Panc1 (cell line): ENCODE measurements at places on chromosomes 3 and 15. TPM values are rescaled to one million over a fixed set of nuclear protein-coding genes. Genes with fewer than 3 reads are reported as not detected.

- H3K4me1 ChIP-seq, result no peaks in the 10 kb centered on the region
- peaks cover 3% of the 10 kb centered on the region; the same call in 1 of the 2 replicates for H3K36me3 ChIP-seq
- no peak overlapping the region for H3K27ac ChIP-seq
- no peak for DNase-seq
- H3K27me3 ChIP-seq, result no peaks in the 10 kb centered on the region
- no peak overlapping the region for H3K4me3 ChIP-seq
These were observed 27.4 kb downstream of the PHC3 start for GRCh38 chr3:170154084-170154483.

DNA sequence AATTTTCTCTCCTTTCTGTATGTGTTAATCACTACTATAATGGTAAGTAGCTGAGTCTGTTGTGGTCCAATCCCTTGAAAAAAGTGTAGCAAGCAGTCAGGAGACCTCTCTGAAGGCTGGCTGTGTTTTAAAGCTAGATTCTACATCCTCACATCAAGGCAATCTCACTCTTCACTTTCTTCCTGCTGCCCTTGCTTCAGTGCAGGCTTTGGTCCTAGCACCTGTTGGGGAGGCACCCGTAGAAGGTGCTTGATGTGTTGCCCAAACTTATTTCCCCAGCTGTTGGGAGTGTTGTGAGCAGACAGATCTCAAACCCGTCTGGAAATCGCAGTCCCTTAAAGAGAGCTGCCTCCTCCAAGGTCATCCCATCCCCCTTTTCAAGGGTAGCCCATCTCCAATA is 8.6 kb downstream of the FRMD4B start:
- DNase-seq, result no peak
- H3K27ac ChIP-seq, result no peak overlapping the region
- no peaks in the 10 kb centered on the region for H3K4me1 ChIP-seq
- no peaks in the 10 kb centered on the region for H3K36me3 ChIP-seq

- no peaks in the 10 kb centered on the region for H3K36me3 ChIP-seq
- no peaks in the 10 kb centered on the region for H3K4me1 ChIP-seq
- H3K27ac ChIP-seq, result no peak overlapping the region
- H3K27me3 ChIP-seq, result no peaks in the 10 kb centered on the region
- no peak overlapping the region for H3K4me3 ChIP-seq
- DNase-seq, result no peak
These were observed 168.2 kb downstream of the CLSTN2 start for GRCh38 chr3:140103166-140103565.

- H3K27ac ChIP-seq, result no peak overlapping the region
- H3K4me3 ChIP-seq, result no peak overlapping the region
- no peaks in the 10 kb centered on the region for H3K27me3 ChIP-seq
- no peaks in the 10 kb centered on the region for H3K36me3 ChIP-seq
These were observed 74.4 kb downstream of the THRB start for GRCh38 chr3:24420224-24420623.

- H3K4me3 ChIP-seq, result no peak overlapping the region
- no peaks in the 10 kb centered on the region for H3K27me3 ChIP-seq
- no peaks in the 10 kb centered on the region for H3K4me1 ChIP-seq
- no peak for DNase-seq
- H3K36me3 ChIP-seq, result no peaks in the 10 kb centered on the region
These were observed 10.6 kb downstream of the IQSEC1 start for GRCh38 chr3:13062647-13063046.

DNA sequence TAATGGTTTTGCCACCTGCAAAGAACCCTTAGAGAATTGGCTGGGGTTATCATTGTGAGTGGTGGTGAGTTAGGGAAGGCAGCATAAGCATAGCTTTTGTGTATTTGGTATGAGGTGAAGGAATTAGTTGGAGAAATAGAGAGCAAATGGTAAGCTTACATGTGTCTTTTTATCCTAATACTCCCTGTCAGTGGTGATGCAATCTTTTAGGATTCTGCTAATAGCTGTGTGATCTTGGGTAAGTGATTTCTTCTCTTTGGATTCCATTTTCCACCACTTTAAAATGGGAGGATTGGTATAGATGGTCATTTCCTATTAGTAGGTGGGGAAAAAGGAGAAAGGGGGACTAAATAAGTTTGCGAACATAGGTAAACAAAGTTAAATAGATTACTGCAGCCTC is 30.9 kb downstream of the PIAS1 start:
- no peaks in the 10 kb centered on the region for H3K27me3 ChIP-seq
- H3K27ac ChIP-seq, result no peak overlapping the region
- H3K36me3 ChIP-seq, result peaks cover 8% of the 10 kb centered on the region
- H3K4me1 ChIP-seq, result peaks cover 56% of the 10 kb centered on the region
- H3K4me3 ChIP-seq, result no peak overlapping the region

DNA sequence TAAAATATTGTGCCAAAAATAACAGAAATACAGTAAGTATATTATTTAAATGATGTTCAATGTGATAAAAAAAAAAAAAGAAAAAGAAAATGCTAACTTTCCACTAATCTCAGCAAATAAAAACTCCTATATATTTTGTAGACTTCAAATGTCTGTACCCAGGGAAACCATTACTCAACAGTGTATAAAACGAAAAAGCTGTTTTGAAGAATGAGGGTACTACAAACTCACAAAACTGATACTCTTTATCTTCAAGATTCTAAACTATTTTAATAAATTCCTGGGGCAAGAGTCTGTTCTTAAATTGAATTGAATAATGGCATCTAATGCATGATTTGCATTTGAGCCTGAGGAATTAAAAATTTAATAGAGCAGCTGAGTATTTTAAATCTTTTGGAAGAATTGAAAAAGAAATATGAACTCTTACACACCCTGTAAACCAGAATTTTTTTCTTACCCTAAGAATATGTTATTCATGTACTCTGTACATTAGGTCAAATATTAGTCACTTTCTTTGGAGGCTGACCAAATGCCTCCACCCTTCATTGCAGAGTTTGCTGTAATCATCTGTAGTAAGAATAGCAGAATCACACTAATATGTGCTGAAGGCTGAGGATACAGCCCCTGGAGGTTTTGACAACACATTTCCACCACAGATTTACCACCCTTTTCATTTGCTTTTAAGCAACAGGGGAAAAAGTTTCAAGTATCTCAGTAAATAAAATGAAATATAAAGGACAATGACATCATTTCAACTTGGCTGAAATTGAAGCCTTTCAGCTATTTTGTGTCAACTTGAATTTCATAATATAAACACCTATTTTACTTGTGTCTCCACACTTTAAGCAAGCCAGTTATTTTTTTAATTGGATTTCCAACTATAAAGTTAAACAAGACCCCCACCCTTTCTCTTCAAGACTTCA is 79.7 kb downstream of the FBN1 start:
- no peak overlapping the region for H3K4me3 ChIP-seq
- H3K27me3 ChIP-seq, result no peaks in the 10 kb centered on the region
- peak; percentile 32 for DNase-seq
- H3K36me3 ChIP-seq, result no peaks in the 10 kb centered on the region

RPL32 gene
- total RNA-seq, result 794 TPM
